ENCODE measurements at places on chromosomes 5 and 9. TPM values are rescaled to one million over a fixed set of nuclear protein-coding genes. Genes with fewer than 3 reads are reported as not detected.

The C9orf153 gene
- total RNA-seq = not detected

The ARID3C gene
- total RNA-seq = 0.31 TPM

DNA sequence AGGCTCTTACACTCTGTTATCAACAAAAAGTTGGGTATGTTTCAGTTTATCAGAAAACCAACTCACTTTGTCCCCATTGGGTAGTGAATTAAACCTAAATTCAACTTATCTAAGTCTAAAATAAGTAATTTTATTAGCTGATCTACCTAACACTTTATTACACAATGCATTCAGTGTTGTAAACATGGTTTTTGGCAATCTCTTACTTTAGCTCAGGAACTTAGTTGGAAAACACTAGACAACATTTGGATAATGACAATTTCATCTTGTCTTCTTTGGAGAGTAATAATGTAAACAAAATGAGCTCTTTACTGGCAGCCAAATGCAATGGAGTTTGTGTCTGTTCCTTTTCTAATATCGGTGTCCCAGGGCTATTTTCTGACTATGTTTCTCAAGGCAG lies 33.0 kb downstream of the FGF10 start:
- peak; percentile 28 for DNase-seq

- DNase-seq = no peak
Measured at GRCh38 chr9:121840838-121841760, 189.7 kb downstream of the DAB2IP start.

DNA sequence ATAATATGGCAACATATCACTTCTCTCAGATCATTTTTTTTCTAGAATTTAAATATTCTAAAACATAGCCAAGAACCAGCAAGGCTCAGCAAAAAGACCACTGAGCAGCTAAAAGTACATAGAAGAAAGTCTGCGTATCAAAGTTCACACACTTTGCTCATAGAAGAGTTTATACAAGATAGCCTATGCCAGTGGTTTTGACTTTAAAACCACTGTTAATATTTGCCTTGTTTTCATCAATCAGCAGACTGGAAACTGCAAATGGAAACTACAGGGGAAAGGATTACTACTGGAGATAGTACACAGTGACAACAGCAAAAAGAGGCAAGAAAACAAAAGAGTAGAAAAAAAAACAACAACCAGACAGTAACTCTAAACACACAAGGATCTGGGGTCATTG lies 483.3 kb downstream of the ZSWIM6 start:
- DNase-seq = no peak

- DNase-seq = peak; percentile 8
Measured at GRCh38 chr9:85978496-85978895, 37.5 kb downstream of the NAA35 start.

Measured in tongue (tissue), 3 donors.